ENCODE measurements at places on chromosomes 11 and 22. TPM values are rescaled to one million over a fixed set of nuclear protein-coding genes. Genes with fewer than 3 reads are reported as not detected.
A peak's percentile ranks its signal among the peaks of the same experiment; 100 is the strongest.

- DNase-seq = no peak
Observed at GRCh38 chr11:106461839-106462545, 384.5 kb downstream of the AASDHPPT start.

GRCh38 chr11:117514256-117514655 is 186.6 kb downstream of the CEP164 start:
- DNase-seq = no peak

SLC22A8 gene
- total RNA-seq = not detected

- no peak for DNase-seq
Observed at GRCh38 chr11:61718621-61719302, 33.7 kb upstream of the MYRF start.

GRCh38 chr11:34522188-34522587 is 8.6 kb upstream of the ELF5 start:
- DNase-seq = no peak

DNA sequence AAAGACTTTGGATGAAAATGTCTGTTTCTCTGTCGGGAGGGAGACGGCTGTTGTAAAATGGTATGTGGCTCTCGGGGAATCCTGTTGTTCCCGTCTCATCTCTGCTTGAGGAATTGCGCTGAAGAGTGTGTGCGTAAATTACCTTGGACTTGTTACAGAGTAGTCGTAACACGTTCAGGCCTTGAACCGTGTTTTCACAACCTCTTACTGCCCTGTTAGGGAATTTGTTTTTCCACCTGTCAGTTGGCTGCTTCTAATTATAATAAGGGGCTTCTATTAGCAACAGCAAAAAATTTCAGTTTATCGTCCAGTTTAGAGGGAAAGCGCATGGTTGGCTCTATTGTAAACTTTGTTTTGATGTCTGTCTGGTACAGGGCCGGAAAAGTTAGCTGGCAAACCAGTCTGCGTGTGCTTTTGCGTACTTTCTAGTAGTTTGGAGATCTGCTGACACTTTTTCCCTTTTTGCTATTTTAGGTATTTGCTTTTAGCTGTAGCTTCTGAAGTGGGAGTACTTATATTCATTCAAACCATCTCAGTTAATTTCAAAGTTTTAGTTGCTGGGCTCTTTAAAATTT is 1.5 kb downstream of the HIPK3 start:
- no peak for DNase-seq

- no peak for DNase-seq
Observed at GRCh38 chr11:130278745-130279144, 36.0 kb downstream of the ZBTB44 start.

TMEM86A gene
- total RNA-seq = 0.10 TPM

GDPD4 gene
- total RNA-seq = not detected

- no peak for DNase-seq
Observed at GRCh38 chr11:126853732-126854131, 146.8 kb downstream of the KIRREL3 start.

HTR3B gene
- total RNA-seq = 0.10 TPM

- DNase-seq = no peak
Observed at GRCh38 chr11:64653388-64653973, 62.5 kb downstream of the SLC22A12 start.

- DNase-seq = peak; percentile 78
Observed at GRCh38 chr22:26589845-26590736, at the start of gene TPST2. TSS of gene TPST2 (minus strand) at chr22:26590132. CDS start at chr22:26541630, 48,502 bp downstream.

DNA sequence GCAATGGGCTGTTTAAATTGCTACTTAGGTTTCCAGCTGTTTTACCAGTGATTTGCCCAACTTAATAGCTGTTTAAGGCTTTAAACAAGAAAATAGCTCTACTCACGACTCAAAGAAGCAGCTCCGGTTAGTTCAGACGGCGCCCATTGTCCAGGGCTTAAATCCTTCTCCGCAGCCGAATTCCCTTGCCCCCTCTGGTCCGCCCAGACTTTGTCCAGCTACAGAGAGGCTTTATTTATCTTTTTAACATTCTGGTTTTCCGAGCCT is 20.9 kb upstream of the SCUBE1 start:
- no peak for DNase-seq

DNA sequence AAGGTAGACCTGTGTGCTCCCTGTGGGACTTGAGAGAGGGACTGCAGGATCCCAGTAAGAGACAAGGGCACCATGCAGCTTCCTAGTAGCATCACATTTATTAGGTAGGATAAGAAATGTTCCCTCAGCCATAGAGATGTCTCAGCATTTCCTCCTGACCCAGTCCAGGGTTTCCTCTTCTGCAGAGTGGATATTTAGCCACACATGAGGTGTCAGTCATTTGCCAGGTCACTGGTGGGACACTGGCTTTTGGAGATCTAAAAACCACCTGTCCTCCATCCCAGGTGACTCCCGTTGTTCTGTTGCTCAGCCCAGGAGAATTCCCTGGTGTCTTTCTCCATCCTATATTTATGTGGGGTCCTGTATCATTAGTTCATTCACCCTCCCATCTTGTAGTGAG is 117.5 kb upstream of the NNMT start:
- DNase-seq = no peak

DNA sequence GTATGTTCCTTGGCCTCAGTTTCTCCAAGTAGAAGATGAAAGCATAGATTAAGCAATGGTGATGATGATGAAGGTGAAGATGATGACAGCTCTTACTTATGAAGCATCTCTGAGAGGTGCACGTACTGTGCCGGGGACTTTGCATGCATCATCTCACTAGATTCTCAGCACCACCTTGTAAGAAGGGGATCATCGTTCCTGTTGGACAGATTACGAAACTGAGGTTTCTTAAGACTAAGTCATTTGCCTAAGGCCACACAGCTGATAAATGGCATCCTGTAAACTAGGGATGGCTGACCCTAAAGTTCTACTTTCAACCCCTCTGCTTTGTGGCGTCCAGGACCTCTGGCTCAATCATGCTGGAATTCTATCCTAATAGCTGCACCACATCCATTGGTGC is 8.7 kb downstream of the MS4A15 start:
- DNase-seq = no peak

ME3 gene
- total RNA-seq = 1.3 TPM

SHANK3 gene
- total RNA-seq = not detected

DNA sequence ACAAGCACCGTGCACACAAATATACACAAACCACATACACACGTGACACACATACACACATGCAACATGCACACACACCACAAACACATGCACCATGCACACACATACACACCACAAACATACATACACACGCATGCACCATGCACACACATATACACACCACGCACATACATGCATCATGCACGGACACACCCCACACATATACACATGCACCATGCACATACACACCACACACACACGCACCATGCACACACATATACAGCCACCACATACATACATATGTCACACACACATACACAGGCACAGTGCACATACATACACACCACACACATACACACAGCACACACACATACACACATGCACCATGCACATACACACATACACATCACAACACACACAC is 12.7 kb upstream of the B4GALNT4 start:
- DNase-seq = no peak

- no peak for DNase-seq
Observed at GRCh38 chr22:49087198-49087597, 740.5 kb downstream of the BRD1 start.

DNA sequence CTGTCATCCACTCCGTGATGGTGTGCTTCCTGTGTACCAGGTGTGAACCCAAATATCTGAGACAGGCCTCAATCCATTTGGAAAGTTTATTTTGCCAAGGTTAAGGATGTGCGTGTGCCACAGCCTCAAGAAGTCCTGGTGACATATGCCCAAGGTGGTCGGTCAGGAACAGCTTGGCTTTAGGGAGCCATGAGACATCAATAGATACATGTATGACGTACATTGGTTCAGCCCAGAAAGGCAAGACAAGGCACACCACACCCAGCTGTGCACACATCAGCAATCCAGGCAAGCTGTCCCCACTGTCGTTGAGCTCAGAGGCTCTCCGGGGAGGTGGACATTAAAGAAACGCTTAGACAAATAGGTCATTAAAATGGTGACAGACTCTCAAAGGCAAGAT is 56.8 kb upstream of the SHANK2 start:
- DNase-seq = no peak

GRCh38 chr11:130644187-130644586 is 195.7 kb downstream of the ADAMTS15 start:
- DNase-seq = no peak

APOC3 gene
- not detected for total RNA-seq

- no peak for DNase-seq
Observed at GRCh38 chr11:42502151-42502550, 809.6 kb upstream of the API5 start.

DNA sequence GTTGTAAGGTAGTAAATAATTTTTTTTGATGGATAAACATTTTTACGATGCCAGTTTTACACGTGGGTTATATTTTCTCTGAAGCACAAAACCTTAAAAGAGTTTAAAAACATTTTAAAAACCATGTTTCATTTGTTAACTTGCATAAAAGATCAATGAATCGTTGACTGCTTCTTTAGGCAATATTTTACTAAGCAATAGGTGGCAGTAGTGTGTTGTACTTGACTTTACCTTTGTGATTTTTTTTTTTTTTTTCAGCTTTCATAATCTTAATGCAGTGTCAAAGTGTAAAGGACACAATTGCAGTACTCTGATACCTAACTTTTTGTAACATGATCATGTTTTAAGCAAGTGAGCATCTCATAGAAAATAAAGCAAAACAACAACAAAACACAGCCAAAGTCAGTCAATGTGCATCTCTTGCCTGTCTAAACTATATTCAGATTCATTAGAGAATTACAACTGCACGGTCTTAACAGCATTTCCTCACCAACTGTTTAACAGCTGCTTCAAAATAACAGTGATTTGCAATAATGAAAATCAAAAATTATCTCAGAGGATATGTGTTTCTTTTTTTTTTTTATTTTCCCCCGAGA is 27.7 kb downstream of the DNAJC24 start:
- DNase-seq = no peak

OR8U1 gene
- total RNA-seq = not detected

DNA sequence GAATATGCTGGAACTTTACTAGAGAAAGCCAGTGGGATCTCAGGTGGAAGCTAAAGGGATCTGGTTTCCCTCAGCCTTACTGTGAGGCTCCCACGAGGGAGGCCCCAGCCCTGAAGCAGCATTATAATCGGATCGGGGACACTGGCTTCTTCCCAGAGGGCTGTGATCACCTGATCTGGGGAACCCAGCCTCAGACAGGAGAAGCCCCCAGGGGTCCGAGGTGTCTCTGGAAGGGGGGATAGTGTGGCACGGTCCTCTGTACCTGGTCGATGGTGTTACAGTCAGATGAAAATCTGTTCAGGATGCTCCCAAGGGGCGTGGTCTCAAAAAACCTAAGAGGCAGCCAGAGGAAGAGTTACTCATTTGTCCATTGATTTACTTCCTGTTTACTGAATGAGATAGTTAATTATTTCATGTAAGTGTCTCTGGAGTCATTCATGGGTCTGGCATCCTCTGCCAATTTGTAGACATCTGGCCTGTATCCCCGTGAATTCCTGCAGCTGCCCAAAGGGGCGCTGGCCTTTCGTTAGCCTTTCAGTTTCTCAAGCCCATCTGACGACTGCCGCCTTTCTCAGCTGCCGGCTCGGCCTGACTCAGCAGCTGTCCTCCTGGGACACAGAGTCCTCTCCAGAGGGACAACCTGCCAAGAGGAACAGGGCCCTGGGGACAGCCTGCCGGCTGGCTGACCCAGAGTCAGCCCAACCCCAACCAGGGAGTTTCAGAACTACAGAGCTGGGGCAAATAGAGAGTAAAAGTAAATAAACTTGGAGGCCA is 17.0 kb upstream of the KCNJ11 start:
- no peak for DNase-seq

GRCh38 chr11:43842021-43842420 is 38.6 kb upstream of the ALKBH3 start:
- DNase-seq = no peak

- no peak for DNase-seq
Observed at GRCh38 chr11:130813196-130813595, 103.1 kb downstream of the SNX19 start.

DNA sequence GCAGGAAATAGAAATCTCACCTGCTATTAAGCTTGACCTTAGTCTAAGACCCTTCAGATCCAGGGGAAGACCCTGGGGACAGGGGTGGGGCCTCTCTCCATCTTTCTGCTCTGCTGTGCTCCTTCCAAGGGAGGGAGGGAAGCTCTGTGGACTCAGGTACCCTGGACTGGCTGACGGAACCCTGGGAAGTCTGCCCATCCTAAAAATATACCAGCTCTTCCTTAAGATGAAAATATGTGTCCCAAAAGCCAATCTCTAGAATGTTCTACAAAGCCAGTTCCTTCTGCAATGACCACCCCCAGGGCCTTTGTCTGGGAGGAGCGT is 73.7 kb downstream of the RTL6 start:
- DNase-seq = no peak

GRCh38 chr22:45968751-45969413 is 8.1 kb downstream of the WNT7B start:
- no peak for DNase-seq

DNA sequence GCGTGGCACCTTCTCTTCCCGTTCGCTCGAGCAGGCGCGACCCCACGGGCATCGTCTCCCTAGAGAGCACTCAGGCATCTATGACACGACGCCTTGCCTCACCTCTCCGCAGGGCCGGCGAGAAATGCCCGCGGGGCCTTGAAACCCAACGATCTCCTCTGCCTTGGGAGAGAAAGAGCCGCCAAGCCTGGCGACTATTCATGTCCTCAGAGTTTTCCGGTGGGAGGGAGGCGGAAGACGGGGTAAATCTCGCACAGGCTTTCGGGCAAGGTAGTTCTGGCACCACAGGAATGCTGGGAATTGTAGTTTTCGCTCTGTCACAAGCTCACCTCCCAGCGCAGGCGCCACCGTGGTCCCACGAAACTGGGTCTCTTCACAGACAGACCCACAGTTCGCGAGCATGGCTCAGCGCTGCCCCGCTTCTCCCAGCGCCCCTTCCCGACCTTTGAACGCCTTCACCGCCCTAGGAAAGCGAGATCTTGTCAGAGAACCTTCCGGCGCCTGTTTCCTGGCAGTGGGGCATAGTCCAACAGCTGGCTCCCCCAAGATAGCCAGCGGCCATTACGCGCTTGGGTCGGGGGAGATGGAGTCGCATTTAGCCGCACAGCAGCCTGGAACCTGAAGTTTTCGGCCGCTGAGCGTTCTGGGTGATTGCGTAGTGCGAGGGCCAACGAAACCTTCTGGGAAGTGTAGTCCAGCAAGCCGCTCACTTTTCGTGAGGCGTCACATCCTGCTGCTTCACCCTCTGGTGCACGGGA is at the start of gene CCDC90B:
CCDC90B (minus strand) TSS at position 597 of the 758 bp plus-strand sequence; CDS start at position 202, 395 bp downstream.
- peak; percentile 86 for DNase-seq

GRCh38 chr11:111947143-111947542 is 10.0 kb downstream of the DIXDC1 start:
- no peak for DNase-seq

GRCh38 chr11:763549-764321 is 13.6 kb downstream of the GATD1 start:
- no peak for DNase-seq

- no peak for DNase-seq
Observed at GRCh38 chr11:73866095-73866579, 10.5 kb downstream of the COA4 start.

Measured in activated B cell treated with CpG ODN at 0.5 μM for 24 hours (primary cell).